ENCODE measurements at places on chromosomes 1 and 21.

DNA sequence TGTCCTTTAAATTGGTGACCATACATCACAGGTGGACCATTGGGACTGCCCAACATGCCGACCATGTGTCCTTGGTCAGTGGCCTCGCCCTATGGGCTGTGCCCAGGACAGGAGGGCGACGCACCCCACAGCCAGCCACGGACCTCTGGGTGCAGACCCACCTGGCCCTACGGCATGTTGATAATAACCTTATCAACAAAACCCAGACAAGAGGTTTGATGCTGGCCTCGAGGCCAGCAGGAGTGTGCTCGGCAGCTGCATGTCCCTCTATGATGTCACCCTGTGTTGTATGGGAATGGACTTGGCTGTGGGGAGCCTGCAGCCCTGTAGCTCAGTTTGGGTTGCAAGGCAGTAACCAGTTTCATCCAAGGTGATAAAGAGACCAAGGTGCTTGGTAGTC, 32.1 kb downstream of the SLC37A1 start:
- no peak for DNase-seq

DNA sequence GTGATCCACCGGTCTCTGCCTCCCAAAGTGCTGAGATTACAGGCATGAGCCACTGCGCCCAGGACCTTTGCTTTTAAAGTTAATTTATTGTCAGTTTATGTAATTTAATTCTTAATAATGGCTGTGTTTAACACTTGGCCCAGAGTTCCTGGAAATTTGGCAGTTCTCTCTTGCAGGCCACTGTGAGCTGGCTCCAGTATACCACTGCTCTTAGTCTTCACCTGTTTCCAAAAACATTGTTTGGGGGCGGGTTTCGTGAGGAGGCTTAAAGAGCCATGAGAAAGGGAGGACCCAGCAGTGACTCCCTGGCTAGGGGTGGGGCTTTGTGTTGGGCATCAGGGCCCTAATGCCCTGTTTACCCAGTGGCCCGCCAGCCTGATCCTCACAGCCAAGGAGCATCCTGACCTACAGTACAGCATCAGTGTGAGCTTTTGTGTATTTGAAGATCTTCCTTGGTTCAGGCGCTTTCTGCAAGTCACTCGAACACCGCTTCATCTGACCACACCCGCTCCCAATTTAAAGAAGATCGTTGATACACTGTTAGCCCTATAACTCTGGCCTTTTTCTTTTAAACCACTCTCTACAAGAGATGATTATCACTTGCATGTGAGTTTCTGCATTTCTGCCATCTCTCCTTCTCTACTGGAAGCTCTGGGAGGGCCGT, 12.0 kb upstream of the BGLAP start:
- DNase-seq, result no peak

GRCh38 chr1:92754000-92754718, 30.7 kb downstream of the EVI5 start:
- no peak for DNase-seq

GRCh38 chr1:30727824-30728223, 4.4 kb upstream of the MATN1 start:
- DNase-seq, result no peak

DNA sequence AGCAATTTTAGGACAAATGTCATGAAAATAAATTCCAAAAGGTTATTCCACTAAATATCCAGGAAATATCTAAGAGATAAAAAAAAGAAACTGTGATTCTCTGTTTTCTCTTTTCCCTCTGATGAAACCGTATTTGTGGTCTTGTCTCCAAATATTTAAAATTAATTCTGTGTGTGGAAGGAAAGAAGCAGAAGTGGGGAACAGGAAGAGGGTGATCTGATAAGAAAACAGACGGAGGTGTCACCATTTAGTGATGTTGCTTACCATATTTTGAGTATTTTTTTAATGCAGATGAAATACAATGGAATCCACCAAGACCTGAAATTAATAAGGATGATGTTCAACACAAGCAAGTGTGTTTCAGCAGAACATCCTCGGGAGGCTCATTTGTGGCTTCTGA, 29.6 kb downstream of the CLCA1 start:
- DNase-seq, result no peak

GRCh38 chr1:232891656-232892317, 58.6 kb upstream of the NTPCR start:
- DNase-seq, result no peak
